ENCODE measurements at places on chromosomes 7 and 10.

DNA sequence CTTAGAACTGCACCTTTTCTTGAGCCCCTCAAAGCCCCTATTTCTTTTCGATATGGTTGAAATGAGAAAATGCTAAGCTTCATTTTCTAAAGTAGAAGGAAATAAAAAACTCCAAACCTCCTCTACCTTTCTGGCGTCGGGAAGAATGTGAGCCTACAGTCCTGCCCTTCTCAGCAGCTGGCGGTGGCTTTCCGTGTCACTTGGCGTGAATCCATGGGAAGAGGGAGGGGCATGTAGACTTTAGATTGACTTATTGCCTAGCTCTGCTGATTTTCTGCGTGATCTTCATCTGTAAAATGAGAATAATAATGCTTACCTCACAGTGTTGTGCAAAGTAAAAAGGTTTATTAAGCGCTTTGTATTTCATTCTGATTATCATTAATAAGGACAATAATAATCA, 35.0 kb downstream of the PRR15 start:
- peak; percentile 8 for DNase-seq

GRCh38 chr7:151448261-151449252, 8.6 kb upstream of the CRYGN start:
- DNase-seq, result peak; percentile 25

GRCh38 chr7:114649689-114650088, 235.1 kb downstream of the FOXP2 start:
- DNase-seq, result no peak

DNA sequence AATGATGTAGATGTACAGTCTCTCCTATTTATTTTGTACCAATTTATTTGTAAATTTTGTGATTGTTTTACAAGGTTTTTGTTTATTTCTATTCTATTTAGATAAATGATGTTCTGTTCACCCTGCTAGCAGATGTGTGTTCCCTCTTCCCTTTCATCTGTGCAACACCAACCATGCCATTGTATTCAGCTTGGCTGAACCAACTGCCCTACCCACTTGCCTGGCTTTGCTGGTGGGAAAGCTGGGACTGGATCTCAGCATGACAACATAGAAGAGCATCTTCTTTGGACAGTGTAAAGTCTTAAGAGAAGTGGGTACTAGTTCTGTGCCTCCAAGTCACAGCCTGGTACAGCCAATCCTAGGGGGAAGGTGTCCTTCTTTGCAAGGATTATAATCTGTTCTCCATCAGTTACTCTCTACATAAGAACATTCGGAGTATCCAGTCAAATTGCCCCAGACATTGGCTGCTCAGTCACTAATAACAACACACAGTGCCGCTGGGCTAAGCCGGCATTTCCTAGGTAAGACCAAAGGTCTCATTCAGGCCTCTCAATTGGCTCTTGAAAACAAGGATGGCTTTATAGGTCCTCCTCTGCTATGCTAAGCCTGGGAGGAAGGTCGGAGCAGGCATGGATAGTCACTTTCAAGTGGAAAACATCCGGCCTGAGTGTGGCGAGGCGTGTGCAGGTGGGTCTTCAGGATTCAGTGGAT, 109.7 kb downstream of the NT5C2 start:
- DNase-seq, result no peak

- DNase-seq, result peak; percentile 24
Observed at GRCh38 chr7:27774717-27775328, 34.9 kb downstream of the TAX1BP1 start.

DNA sequence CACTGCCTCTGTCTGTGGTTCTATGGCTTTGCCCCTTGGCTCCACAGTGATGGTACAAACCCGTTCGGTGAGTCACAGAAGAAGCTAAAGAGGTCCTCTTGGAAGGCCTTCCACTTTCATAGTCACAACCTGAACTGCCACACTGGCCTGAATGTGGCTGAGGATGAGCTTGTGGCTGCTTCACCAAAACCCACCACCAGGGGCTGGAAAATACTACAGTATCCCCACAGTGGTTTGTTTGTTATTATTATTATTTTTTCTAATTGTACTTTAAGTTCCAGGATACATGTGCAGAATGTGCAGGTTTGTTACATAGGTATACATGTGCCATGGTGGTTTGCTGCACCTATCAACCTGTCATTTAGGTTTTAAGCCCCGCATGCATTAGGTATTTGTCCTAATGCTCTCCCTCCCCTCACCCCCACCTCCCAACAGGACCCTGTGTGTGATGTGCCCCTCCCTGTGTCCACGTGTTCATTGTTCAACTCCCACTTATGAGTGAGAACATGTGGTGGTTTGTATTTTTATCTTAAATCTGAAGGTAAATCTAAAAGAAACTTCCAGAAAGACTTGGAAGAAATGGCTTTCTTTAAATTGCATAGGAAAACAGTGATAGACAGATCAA, 160.8 kb upstream of the NPSR1 start:
- no peak for DNase-seq

GRCh38 chr7:139721417-139721816, 56.4 kb downstream of the HIPK2 start:
- DNase-seq, result no peak

DNA sequence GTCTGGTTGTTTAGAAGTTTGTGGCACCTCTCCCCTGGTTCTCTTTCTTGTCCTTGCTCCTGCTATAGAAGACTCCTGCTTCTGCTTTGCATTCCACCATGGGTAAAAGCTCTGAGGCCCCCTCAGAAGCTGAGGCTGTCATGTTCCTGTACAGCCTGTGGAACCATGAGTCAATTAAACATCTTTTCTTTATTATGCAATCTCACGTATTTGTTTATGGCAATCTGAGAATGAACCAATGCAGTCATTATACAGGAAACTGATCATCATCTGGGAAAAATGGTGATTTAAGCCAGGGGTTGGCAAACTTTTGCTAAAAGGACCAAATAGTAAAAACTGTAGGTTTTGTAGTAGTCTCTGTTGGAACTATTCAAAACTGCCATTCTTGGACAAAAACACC, 175.4 kb downstream of the CSTF2T start:
- DNase-seq, result no peak

DNA sequence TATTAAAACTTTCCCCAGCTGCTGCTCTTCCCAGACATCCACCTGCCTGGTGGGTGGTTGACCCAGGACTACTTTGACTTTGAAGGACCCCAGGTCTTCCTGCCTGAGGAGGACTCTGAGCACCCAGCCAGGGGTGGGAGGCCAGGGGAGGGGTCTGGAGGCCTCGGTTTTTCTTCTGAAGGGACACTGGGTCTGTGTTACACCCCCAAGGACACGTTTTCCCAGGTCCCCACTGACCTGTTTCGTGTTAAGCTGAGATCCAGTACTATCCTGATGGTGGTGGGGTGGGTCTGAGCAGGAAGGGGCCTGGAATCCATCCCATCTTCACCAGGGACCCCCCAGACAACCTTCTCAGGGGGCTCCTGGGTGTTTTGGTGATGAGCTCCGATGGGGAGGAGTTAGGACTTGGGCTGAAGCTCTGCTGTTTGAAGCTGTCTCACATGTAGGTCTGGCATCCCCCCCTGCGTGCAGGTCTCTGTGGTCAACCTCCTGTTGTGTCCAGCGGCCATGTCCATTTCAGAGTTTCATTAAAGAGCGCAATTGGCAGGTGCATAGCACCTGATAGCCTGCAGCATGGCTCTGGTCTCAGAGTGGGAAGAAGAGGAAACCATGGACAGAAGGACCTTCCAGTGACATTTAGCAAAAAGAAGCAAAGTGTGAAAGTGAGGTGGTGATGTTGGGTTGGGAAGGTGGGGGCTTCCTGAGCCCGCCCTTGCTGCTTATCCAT, 3.5 kb downstream of the JAKMIP3 start:
- no peak for DNase-seq

- DNase-seq, result no peak
Observed at GRCh38 chr7:27677912-27678612, 15.4 kb upstream of the HIBADH start.

GRCh38 chr7:95527776-95528250, 42.1 kb downstream of the ASB4 start:
- DNase-seq, result no peak

GRCh38 chr7:25553580-25554291, 325.4 kb upstream of the NPVF start:
- DNase-seq, result no peak

GRCh38 chr10:115417585-115418265, 324.6 kb downstream of the ATRNL1 start:
- peak; percentile 54 for DNase-seq
